ENCODE measurements at places on chromosomes 7 and 10.

GRCh38 chr10:386771-387592 lies 251.7 kb downstream of the ZMYND11 start:
- no peak for DNase-seq

- no peak for DNase-seq
Observed at GRCh38 chr7:91942312-91942711, 1.6 kb downstream of the AKAP9 start.

GRCh38 chr10:9230625-9231024 lies 1176.1 kb downstream of the GATA3 start:
- no peak for DNase-seq

GRCh38 chr10:86127274-86127819 lies 239.2 kb downstream of the GRID1 start:
- DNase-seq = no peak

DNA sequence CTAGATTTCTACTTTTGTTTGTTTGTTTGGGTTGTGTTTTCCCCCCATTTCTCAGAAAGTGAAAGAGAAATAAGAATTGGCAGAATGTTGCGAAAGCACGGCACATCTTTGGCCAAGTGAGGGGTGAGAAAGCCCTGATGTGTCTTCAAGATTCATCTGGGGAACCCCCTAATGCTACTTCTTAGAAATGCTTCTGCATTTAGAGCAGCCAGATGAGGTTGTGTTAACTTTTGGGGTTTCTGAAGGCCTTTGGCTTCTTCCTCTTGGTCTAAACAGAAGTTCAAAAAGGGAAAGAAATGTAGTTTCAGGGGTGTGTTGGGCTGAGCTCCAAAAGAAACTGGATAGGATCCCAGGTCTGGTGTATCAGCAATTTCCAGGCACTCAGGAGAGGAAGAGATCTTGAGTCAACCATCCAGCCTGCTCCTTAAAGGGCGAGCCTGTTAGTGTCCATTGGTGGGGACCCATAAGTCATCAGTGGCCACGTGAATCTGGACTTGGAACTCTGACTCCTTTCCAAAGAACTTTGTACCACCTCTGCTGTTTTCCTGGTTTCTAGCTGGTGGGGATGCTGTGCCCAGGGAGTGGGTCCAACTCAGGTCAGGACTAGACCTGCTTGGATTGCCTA lies 6.5 kb downstream of the DUSP5 start:
- DNase-seq = peak; percentile 52

- no peak for DNase-seq
Observed at GRCh38 chr7:74345970-74346369, 56.8 kb downstream of the CLIP2 start.
